ENCODE measurements at places on chromosomes 5 and 9.

DNA sequence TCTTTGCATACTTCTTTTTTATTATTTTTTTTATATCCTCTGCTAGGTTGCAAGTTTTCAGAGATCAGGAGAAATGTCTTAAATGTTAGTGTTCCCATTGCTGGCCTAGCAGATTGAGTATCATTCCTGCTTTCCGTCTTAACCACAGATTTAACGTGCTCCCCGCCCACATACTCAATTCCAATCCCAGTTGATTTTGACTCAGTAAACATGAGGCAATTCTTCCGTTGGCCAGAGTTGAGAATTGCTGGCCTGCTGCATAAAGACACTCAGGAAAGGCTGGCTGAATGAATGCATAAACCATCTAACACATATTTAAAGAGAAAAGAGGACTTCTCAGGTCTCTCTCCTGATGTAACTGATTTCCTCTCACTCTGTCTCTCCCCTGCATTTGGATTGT lies 46.8 kb upstream of the PLPP6 start:
- DNase-seq, result no peak

- DNase-seq, result no peak
Observed at GRCh38 chr5:163912046-163912445, 406.6 kb downstream of the MAT2B start.

DNA sequence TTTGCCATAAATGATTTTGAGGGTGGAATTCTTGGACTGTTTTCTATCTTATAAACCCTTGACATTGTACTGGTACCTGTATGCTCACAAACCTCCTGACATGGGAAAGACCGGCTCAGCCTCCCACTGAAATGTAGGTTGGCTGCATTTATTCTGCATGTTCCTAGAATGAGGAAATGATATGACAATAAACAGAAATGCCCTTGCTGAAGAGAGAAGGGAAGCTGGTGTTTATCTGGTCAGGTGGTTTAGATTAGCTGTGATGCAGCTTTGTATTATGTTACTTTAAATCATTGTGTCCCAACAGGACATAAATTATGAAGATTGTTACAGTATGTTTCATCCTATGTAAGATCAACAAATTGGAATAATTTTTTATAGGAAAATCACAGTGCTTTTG lies 23.1 kb upstream of the CATSPER3 start:
- no peak for DNase-seq

- no peak for DNase-seq
Observed at GRCh38 chr9:125545845-125546244, 161.2 kb downstream of the MAPKAP1 start.

DNA sequence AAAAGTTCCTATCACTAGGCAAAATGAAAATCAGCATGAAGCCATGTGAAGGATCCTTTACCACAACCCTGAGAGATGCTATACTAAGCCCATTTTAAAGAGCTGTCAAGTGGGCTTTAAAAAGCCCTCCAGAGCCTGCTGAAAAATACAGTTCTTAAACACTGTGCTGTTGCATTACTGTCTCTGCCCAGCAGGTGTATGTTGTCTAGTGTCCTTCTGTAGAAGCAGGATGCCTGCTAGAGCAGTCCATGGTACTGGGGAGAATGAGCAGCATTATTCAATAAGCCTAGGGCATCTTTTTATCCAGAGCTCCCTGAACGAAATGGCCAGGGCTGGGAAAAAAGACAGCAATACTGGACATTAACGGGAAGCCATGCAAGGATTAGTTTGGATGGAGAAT lies 126.2 kb upstream of the PLCXD3 start:
- DNase-seq, result no peak

DNA sequence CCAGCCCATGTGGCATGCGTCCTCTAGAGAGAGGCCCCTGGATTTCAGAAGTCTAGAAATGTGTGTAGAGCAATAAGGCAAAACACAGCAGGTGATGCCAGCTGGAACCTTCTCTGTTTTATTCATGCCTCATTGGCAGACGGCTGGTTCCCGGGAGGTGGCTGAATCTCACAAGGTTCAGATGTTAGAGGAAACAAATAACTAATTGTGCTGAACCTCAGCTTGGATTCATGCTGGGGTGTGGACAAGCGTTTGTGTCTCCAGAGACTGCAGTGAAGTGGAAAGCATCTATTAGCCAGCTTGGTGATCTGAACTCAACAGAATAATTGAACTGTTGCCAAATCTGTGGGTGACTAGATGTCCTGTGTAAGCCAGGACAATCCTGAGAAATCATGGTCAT lies 131.1 kb upstream of the NR4A3 start:
- DNase-seq, result no peak

DNA sequence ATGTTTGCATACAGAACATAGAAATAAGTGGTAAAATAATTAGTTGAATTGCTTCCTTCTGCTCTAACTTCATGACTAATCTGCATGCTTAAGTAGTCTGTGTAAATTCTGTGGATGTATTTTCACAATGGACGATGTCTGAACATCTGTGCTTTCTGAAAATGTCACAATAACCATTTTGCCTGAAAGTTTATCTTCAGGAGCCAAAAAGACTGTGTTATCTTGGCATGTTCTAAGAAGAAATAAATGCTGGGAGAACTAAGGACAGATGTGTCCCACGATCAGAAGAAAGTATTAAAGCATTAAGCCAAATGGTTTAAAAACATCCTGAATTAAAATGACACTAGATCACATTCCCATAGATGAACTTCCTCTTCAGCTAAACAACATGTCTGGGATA lies 397.6 kb downstream of the SPOCK1 start:
- DNase-seq, result no peak

DNA sequence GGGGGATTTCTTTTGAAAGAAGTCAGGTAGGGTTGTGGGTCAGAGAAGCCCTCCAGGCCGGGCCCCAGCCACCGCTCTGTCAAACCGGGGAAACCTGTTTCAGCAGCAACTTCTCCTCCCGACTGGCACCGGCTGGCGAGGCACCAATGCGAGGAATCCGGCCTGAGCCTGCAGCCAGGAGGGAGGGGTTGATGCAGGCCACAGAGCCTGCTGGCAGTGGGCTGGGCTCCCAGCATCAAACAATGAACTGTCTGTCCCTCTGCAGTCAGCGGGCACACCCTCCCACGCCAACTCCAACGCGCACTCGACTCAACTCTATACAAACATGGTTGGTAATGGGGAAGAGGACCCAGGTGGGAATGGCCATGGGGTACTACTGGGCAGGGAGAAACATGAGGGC lies 12.1 kb downstream of the PCDH1 start:
- DNase-seq, result peak; percentile 91

- no peak for DNase-seq
Observed at GRCh38 chr9:86176468-86176867, 77.1 kb upstream of the GOLM1 start.

DNA sequence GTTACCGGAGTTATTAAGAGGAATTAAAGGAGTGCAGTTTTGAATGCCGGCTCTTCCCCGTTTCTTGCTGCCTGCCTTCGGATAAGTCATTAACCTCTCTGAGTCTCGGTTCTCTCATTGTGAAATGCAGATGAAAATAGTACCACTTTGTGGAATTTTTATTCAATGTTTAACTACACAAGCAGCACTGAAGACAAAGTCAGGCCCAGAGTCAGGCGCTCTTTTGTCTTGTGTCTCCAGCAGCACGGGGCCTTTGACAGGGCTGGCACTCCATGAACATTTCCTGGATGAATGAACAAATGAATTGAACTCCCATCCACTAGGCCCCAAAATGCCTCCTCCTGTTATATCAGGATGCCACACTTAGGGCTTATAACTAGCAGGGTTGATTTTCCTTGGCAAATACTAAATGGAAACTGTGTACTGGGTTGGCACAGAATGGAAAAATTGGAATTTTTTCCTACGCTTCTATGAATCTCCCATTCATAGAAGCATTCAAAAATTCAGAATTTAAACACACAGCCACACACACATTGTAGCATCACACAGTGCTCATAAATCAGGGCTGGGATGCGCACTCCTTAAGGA lies 332.8 kb downstream of the MLLT3 start:
- no peak for DNase-seq

DNA sequence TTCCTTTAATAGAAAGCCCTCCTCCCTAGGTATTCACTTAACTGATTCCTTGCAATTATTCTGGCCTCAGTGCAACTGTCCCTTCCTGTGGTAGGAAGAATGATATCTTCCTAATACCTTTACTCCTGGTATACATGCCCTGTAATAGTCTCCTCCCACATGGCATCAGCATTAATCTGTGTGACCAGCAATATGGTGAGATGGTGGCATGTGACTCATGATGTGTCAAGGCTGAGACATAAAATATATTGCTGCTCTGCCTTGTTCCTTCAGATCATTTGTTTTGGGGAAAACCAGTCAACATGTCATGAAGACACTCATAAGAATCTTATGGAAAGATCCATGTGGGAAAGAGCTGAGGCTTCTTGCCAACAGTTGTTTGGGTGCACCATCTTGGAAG lies 149.1 kb upstream of the TRPM3 start:
- no peak for DNase-seq

- DNase-seq, result no peak
Observed at GRCh38 chr5:158990979-158991775, 108.5 kb downstream of the EBF1 start.

GRCh38 chr5:61995486-61995885 lies 310.5 kb upstream of the KIF2A start:
- no peak for DNase-seq

Measured in transverse colon (tissue), 4 donors.